ENCODE measurements at places on chromosomes 1 and 21.

- no peak for DNase-seq
Measured at GRCh38 chr1:202143768-202144401, 652 bp downstream of the ARL8A start.

GRCh38 chr1:202283379-202283844 is 58.3 kb downstream of the UBE2T start:
- no peak for DNase-seq

DNA sequence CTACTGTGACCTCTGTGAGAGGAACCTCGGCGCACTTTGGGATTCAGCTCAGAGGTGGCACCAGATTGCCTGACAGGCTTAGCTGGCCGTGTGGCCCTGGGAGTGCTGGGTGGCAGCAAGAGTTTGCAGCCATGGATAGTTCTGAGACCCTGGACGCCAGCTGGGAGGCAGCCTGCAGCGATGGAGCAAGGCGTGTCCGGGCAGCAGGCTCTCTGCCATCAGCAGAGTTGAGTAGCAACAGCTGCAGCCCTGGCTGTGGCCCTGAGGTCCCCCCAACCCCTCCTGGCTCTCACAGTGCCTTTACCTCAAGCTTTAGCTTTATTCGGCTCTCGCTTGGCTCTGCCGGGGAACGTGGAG is 67.5 kb downstream of the DISC1 start:
- no peak for DNase-seq

DNA sequence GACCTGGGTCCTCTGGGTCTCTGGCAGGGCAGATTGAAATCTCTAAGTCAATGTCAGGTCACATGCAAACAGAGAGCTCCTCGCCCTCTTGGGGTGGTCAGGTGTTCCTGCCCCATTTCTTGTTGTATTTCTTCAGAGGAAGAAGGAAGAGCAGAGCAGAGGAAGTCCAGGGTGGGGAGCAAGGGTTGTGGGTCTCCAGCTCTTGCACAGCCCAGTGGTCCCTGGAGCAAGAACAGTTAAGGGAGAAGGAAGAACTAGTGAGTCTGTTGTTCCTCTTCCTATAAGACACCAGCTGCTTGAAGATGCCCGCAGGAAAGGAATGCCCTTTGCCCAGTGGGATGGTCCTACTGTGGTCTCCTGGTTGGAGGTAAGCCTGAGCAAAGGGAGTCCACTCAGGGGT is 26.3 kb downstream of the MYOG start:
- DNase-seq, result no peak

- DNase-seq, result no peak
Measured at GRCh38 chr1:2275796-2276536, 47.8 kb downstream of the SKI start.

DNA sequence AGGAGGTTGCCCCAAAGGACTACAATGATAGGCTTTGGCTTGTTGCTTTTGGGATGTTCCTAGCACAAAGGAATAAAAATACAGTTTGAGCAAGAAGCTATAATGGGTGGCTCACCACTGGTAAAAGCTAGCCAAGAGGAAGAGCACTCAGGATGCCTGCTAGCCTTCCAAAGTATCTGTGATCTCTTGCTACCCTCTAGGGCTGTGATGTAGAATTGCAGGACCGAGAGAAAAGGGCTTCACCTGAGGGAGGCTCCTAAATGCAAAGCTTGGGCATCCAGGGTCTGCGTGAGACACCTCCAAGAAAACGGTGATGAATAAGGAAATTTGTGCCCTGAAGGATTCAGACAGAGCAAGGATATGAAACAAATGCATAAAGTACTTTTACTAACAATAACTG is 17.7 kb downstream of the IVL start:
- DNase-seq, result no peak

DNA sequence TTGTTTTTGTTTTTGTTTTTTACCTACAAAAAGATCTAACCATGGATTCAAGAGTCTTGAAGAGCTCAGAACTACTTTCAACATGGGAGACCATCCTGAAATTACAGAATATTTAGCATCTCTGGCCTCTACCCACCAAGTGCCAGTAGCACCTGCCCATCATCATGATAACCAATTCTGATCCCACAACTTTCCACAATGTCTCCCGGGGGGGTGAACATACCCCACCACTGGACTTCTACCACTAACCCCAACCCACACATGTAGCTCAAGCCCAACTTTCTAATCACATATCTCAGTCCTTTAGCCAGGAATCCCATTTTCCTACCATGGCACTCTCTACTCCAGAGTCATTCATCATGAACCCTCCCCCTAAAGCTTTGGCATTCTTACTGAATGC is 15.7 kb upstream of the IFNAR2 start:
- DNase-seq, result no peak

GRCh38 chr1:59879574-59879973 is 47.0 kb downstream of the CYP2J2 start:
- DNase-seq, result no peak

DNA sequence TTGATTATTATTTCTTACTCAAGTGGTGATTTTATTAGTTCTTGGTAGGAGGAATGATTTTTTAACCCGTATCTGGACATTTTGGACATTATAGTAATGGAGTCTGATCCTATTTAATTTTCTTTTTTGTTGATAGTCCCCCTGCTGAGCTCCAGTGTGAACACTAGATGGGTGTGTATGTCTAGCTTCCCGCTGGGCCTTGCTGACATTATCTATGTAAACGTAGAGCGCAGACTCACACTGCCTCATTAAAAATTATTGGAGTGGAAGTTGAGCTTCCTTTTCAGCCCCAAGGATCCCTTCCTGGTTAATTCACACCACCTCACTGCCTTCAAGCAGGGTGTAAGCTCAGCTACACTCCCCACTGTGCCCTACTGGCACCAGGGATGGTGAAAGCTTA is 467.6 kb upstream of the PKN2 start:
- no peak for DNase-seq

DNA sequence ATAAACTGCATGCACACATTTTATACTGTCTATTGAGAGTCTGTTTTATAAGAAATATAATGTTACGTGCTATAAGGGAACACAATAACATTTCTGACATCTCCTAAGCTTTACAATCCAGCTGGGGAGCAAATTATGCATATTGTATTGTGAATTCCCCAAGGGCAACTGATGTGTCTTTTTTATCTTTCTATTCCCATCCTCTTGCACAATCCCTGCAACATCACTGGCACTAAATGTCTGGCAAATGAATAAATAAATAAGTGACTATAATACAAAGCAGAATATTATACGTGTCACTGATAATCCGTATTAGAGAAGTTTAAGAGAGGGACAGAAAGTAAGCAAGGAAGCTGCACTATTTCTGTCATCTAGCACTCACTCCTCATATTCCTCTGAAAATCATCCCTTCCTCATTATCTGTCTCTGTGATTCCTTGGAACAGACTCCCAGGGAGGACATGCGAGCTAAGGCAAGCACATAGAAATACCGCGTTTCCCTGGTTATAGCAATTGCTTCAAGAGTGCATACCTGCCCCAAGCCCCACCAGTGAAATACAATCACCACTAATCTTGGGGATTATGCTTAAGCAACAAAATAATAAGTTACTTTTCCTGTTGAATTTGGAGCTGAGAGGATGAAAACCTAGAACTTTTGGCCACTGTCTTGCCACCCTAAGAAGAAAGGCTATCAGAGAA is 205.4 kb downstream of the SMYD3 start:
- DNase-seq, result no peak

DNA sequence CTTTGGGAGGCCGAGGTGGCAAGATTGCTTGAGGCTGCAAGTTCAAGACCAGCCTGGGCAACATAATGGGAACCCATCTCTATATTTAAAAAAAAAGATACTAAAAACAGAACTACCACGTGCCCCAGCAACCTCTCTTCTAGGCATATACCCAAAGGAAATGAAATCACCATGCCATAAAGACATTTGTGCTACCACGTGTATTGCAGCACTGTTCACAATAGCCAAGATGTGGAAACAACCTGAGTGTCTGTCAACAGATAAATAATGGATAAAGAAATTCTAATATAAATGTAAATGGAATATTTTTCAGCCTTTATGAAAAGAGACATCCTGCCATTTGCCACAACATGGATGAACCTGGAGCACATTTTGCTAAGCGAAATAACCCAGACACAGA is 128.6 kb downstream of the PCNX2 start:
- no peak for DNase-seq

DNA sequence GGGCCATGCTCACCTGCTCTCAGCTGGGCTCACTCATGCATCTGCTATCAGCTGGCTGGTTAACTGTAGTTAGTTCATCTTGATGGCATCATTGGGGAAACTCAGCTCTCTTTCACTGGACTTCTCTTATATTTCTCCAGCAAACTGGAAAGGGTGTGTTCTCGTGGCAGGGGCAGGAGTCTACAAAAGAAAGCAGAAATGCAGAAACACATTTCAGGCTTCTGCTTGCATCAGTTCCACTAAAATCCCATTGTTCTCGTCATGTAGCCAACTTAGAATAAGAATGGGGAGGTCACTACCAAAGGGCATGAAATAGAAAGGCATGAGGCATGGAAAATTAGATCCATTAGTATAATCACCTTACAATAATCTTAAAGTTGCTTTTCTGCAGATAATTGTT is 207.3 kb downstream of the NRIP1 start:
- DNase-seq, result no peak

- DNase-seq, result no peak
Measured at GRCh38 chr1:234839663-234840062, 229.7 kb upstream of the IRF2BP2 start.

DNA sequence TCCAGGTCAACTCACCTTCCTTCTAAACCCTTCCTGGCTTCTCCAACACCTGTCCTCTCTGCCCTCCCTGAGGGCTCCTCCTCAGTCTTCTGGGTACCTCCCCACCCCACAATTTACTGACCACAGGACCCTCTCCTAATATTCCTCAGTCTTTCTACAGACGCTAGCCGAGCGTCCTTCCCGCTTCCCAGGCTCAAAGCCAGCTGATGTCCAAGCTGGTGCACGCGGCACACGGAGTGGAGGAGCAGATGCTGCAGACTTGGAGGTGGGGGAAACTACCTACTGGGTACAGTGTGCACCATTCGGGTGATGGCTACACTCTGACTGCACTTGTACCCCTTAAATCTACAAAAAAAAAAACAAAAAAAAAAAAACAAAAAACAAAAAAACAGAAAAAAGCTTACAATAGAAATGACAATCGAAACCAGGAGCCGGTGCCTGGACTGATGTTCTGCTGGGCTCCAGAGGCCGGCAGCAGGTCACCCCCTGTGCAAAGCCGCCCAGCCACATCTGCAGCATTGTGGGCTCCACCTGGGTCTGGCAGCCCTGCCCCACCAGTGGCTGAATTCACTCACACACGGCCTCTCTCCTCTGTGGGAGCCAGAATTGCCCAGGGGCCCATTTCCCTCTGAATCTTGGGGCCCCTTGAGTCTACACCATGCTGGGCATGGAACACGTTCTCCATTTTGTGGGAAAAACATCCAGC is 7.0 kb downstream of the TRIM11 start:
- DNase-seq, result no peak

DNA sequence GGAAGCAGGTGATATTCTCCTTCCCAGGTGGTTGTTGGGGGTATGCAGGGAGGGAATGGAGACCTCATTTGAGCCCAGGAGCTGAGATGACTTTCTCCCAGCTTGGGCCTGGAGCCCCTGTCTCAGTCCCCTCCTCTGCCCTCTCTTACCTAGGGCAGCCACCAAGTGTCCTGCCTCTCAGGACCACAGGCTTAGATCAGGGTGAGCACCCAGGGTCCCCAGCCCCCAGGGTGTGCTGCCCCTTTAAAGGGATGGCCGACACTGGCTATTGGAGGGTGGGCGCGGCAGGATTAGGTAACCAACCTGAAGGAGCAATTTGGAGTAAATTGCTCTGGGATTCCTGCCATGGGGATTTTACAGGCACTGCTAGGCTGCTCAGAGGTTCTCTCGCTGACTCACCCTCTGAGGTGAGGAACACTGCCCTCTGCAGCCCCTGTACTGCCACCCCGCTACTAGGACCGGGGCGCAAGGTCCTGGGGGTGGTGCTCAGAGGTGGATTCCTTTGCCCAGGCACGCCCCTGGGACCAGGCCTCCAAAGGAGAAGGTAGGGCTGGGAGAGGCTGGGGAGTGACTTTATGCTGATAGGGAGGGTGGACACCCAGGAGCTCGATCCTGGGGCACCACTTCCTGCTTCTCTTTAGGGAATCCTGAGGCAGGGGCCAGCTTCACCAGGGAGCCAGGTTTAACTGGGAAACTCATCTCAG is 1.5 kb downstream of the RPS6KA1 start:
- no peak for DNase-seq

Measured in stimulated activated CD8-positive, alpha-beta memory T cell treated with anti-CD3 and anti-CD28 coated beads, Interleukin-4, amount 100 ng/mL, for 1 hour (primary cell).